ENCODE measurements at places on chromosomes 13 and 19. TPM values are rescaled to one million over a fixed set of nuclear protein-coding genes. Genes with fewer than 3 reads are reported as not detected.

PSG7 gene
- not detected for total RNA-seq

GRCh38 chr13:39385154-39385553 is 217.8 kb downstream of the LHFPL6 start:
- H3K4me3 ChIP-seq: no peak overlapping the region
- H3K4me1 ChIP-seq: no peaks in the 10 kb centered on the region

DNA sequence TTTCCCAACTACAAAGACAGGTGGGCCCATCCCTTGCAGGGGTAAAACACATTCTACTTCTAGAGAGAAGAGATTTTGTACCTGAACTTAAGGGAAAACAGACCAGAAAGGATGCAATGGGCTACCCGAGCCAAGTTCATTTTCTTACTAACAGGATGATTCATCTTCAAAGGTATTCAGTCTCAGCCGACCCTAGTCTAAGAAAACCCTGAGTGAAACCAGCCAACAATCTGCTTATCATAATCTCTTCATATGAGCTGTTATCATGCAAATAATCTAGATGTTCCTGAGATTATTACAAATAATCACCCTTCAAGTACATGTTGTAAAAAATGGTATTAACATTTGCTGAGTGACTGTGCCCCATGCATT is 15.6 kb downstream of the PABPC3 start:
- peaks cover 4% of the 10 kb centered on the region for H3K27me3 ChIP-seq
- H3K4me1 ChIP-seq: no peaks in the 10 kb centered on the region
- H3K36me3 ChIP-seq: no peaks in the 10 kb centered on the region
- no peak for DNase-seq

DNA sequence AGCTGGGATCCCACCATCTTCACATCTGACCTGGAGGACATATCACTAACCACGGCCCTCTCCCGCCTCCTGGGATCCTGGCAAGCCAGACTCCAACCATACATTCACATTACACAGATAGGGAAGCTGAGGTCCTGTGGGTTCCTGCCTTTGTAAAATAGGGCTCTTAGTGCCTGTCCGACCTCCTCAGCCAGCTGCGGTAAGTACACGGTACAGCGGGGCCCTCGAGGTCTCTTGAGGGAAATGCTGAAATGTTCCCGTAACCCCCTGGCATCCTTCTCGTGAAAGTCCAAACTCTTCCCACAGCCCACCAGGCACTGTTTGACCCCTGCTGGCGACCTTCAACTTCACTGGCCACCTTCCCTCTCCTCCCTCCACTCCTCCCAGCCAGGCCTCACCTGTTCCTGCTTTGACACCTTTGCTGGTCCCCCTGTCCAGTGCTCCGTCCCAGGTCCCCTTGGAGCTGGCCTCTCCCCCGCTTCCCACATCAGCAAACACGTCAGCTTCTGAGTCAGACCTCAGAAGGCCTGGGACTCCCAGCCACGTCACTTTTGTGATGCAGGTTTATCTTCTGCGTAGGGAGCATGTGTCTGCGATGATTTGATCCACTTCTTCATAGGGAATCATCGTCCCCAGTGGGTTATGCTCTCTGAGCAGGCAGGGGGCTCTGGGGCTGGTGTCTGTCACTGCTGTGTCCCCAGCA is 8.8 kb upstream of the GNG7 start:
- H3K36me3 ChIP-seq: no peaks in the 10 kb centered on the region
- peaks cover 5% of the 10 kb centered on the region for H3K27me3 ChIP-seq
- DNase-seq: no peak
- peaks cover 5% of the 10 kb centered on the region for H3K4me1 ChIP-seq
- no peak overlapping the region for H3K27ac ChIP-seq

DNA sequence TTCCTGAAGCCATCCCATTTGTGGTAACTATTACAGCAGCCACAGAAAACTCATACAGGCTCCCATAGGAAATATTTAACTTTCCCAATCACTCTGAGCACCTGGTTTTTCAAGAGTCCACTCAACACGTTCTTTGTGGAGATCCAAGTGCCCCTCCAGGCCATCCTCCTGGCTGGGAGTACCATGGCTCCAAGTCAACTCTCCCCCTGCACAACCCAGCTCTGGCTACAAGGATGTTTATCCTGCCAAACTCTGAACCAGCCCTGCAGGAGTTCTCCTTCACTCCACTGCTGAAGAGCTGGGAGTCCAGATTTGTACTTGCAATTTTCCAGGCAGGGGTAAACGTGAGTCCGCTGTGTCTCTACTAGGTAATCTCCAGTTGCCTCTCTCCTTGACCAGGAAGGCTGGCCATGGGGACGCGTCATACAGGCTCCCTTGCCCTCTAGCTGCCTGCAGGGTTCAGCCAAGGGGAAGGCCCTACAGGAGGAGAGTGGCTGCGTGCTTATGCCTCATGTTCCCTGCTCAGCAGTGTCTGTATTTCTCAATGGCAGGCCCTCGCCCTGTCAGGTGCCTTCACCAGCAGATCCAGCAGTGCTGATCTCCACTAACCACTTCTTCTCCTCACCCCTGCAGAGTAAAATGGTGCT is 29.9 kb upstream of the ARGLU1 start:
- no peaks in the 10 kb centered on the region for H3K4me1 ChIP-seq
- H3K4me3 ChIP-seq: no peak overlapping the region
- no peak for DNase-seq

Measured in thymus (tissue), 14 donors.